Osteoblast (primary cell): ENCODE measurements at places on chromosomes 3 and 15. TPM values are rescaled to one million over a fixed set of nuclear protein-coding genes. Genes with fewer than 3 reads are reported as not detected.

DNA sequence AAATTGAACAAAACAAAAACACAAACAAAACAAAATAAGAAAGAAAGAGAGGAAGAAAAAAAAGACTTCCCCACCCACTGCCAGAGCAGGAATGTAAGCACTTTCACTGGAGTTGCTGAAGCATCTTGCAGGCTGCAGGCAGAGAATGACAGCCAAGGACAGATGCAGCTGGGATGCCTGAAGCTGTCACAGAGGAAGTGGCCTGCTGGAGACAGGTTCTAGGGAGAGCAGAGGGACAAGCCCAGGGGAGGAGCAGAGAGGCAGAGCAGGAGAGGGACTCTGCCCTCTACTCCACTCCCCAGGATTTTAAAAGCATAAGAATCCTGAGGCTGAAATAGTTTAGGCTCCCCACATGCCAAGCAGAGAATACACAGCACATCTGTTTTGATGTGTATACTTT, 326.2 kb downstream of the TUSC7 start:
- H3K27me3 ChIP-seq: no peaks in the 10 kb centered on the region
- no peak for DNase-seq
- no peak overlapping the region for H3K4me3 ChIP-seq
- H3K27ac ChIP-seq: peak overlapping the region; percentile 57
- no peaks in the 10 kb centered on the region for H3K36me3 ChIP-seq
- peaks cover 15% of the 10 kb centered on the region for H3K4me1 ChIP-seq

GRCh38 chr15:37813306-37813705, 121.1 kb upstream of the TMCO5A start:
- no peaks in the 10 kb centered on the region for H3K27me3 ChIP-seq
- H3K4me3 ChIP-seq: no peak overlapping the region
- DNase-seq: no peak
- no peaks in the 10 kb centered on the region for H3K4me1 ChIP-seq
- H3K27ac ChIP-seq: no peak overlapping the region
- no peaks in the 10 kb centered on the region for H3K36me3 ChIP-seq

DNA sequence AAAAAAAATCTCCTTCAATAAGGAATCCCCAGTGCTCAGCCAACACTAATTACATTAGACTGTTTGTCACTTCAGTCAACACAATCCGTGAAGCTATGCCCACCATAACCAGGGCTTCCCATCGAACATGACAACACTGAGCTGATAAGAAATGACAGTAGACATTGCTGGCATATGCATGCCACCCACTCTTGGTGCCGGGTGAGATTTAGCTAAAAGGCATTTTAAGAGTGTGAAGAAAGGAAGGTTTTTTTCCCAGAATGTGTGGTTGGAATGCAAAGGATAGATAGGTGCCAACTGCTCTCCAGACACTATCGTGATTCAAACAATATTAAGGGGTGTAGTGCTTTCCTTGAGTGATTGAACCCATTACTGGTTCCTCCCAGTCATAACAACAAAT, 344.0 kb upstream of the LMCD1 start:
- no peak overlapping the region for H3K27ac ChIP-seq
- no peaks in the 10 kb centered on the region for H3K27me3 ChIP-seq
- no peaks in the 10 kb centered on the region for H3K36me3 ChIP-seq

DNA sequence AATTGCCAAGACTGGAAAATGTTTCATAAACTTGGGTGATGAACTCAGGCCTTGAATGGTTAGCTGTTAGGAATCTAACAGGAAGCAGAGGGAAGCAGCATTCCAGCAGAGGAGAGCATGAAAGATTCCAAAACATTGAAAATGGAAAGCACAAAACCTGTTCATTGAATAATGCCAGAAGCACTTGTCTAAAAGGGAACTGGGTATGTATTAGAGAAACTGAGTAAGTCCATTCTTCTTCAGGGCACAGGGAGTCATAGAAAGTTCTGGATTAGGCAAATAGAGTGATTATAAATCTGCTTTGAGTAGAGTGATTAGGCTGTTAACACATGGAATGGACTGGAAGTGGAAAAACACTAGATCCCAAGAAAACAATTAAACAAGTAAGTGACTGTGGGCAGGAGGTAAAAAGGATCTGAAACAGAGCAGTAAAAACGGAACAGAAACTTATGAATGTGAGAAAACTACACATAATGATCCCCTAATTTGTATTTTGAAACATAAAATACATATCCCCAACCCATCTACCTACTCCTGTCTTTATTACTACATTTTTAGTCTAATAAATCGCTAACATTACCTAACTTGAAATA, 343.4 kb downstream of the TBC1D5 start:
- H3K27me3 ChIP-seq: no peaks in the 10 kb centered on the region
- H3K4me1 ChIP-seq: peaks cover 4% of the 10 kb centered on the region
- H3K27ac ChIP-seq: no peak overlapping the region
- DNase-seq: no peak
- H3K36me3 ChIP-seq: peaks cover 3% of the 10 kb centered on the region
- H3K4me3 ChIP-seq: no peak overlapping the region

DNA sequence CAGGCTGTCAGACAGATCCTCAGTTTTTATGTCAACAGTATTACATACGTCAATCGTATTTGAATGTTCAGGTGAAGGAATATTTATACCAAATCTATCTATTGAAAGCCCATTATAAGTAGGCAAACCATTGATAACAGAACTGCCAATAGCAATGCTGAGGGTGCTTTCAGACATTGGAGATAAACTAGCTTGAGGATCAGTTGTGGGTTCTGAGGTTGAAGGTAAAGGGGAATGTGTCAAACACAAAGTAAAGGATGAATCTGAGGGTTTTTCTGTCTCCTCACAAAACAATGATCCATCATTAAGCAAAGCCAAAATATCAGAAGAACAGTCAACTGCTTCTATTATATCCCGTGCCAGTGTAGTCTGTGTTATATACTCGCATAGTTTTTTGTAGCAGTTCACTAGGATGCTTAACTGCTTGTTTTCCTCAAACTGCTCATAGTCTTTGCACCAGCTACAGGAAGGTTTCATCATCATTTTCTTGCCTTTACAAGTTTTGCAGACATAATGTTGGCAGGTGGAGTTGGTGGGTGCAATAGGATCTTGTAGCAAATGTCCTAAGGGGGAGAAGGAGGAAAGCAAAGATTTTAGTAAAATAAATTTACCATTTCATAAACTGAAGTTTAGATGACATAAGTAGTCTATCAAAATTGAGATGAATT, 43.8 kb downstream of the MSL2 start:
- H3K4me1 ChIP-seq: peaks cover 10% of the 10 kb centered on the region
- H3K27me3 ChIP-seq: no peaks in the 10 kb centered on the region
- DNase-seq: no peak
- H3K4me3 ChIP-seq: no peak overlapping the region
- peaks cover 24% of the 10 kb centered on the region for H3K36me3 ChIP-seq
- no peak overlapping the region for H3K27ac ChIP-seq

DNA sequence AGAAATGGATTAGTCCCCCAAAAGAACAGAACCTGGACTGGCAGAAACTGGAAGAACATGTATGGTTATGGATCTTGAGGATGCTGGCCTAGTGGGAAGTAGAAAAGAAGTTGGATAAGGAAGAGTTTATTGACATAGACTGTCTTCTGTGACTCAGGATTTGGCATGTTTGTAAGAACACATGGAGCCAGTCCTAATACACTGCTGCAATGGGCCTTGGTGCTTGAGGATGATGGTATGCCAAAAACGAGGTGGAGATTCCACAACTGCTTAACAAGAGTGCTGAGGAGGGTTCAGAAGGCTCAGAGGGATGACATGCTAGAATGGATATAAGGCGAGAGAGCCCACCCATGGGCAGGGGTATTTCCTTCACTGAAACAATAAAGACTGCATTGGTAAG, 22.4 kb downstream of the LZTFL1 start:
- H3K4me3 ChIP-seq: no peak overlapping the region
- peaks cover 18% of the 10 kb centered on the region for H3K4me1 ChIP-seq
- H3K27ac ChIP-seq: no peak overlapping the region
- DNase-seq: no peak
- H3K27me3 ChIP-seq: no peaks in the 10 kb centered on the region

DNA sequence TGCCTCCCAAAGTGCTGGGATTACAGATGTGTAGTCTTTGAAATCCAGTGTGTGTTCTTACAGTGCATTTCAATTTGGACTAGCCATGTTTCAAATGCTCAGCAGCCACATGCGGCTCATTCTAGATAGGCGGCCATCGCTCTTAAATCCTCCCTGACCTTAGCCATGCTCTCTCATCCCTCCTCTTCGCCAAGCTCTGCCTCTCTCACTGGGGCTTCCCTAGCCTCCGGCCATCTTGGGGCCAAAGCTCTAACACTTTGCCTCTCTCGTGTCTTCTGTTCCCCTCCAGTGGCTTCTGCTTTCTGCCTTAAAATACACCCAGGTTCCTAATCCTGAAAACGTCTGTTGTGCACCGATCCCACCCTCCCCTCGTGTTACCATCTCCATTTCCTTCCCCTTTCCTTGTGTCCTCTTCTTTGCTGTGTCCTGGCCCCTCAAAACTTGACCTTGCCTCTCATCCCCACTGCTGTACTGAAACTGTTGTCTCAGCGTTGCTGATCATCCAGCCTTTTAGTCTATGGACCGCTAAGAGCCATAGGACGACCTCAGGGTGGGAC, 1.4 kb upstream of the GHRL start:
- H3K36me3 ChIP-seq: peaks cover 15% of the 10 kb centered on the region
- no peaks in the 10 kb centered on the region for H3K27me3 ChIP-seq
- DNase-seq: no peak
- no peak overlapping the region for H3K27ac ChIP-seq
- peaks cover 6% of the 10 kb centered on the region for H3K4me1 ChIP-seq

- no peak overlapping the region for H3K4me3 ChIP-seq
- DNase-seq: no peak
- H3K27me3 ChIP-seq: no peaks in the 10 kb centered on the region
- no peaks in the 10 kb centered on the region for H3K4me1 ChIP-seq
- no peak overlapping the region for H3K27ac ChIP-seq
Observed at GRCh38 chr15:32099956-32100684, 69.8 kb downstream of the CHRNA7 start.

DNA sequence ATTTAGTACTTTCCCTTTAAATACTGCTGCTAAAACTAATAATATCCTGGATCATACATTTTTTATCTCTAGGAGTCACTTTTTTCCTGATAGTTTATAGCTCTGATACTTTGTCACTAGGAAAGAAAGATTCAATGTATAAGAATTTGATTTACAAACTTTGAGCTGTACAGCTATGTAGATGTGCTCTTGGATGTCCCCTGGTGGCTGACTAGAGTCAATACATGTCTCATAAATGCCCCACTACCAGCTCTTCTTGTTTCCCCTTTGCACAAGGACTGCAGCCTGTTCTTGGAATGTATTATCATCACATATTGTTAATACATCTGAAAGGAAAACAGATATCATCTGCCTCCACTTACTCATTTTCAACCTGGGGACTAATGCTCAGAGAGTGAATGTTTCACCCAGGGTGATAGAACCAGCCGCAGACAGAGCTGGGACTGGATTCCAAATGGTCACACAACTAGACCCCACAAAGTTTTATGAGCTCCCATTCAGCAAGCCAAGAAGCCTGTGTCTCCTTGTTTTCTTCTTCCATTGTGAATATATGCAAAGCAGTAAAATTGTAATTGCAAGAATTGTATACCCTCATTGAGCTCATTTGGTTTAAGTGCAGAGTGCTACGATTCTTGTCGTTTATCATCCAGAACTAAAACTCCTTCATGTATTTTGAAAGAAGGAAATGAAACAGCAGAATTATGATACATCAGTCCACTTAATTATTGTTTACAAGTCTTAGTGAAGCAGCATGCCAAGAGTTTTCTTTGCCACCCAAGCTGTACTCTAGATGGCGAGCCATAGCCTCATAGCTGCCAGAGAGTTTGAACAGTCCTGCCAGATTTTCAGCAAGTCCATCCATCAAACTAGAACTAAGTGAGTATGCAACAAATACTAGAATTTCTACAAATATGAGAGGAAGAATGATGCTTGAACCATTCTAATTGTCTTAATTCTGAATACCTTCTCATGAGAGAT, 261.6 kb upstream of the LMCD1 start:
- H3K4me3 ChIP-seq: no peak overlapping the region
- no peaks in the 10 kb centered on the region for H3K4me1 ChIP-seq
- no peak overlapping the region for H3K27ac ChIP-seq
- H3K27me3 ChIP-seq: no peaks in the 10 kb centered on the region
- peak; percentile 21 for DNase-seq

DNA sequence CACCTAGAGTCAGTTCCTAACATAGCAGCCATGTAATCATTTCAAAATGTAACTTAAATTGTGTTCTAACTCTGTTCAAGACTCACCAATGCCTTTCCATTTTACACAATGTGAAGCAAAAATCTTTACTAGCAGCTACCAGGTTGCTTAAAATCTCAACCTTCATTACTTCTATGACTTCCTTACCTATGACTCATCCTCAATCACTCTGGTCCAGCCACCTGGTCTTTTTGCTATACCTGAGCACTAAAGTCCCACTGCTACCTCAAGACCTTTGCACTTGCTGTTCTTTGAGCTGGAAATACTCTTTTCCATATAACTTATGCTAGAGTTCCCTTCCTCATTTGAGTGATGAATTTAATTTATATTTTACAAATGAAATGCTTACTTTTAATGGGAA, 993.2 kb downstream of the NTRK3 start:
- H3K4me3 ChIP-seq: no peak overlapping the region
- no peak for DNase-seq
- no peaks in the 10 kb centered on the region for H3K27me3 ChIP-seq
- no peaks in the 10 kb centered on the region for H3K4me1 ChIP-seq

DNA sequence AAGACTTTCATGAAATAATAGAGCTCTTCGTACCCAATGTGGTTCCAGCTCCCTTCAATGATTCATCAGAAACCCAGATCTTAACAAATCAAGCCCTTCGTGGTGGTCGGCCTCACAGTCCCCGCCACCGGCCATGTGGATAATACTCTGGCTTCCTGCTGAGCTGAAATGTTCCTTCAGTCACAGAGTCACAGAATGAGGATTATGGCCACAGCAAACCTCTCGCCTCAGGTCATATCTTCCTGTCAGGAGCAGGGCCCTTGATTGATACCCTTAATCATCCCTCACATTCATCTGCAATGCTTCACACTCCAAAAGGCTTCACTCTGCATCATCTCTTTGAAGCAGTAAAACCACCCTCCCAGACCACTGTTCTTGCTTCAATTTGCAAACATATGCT, 452.6 kb downstream of the OCA2 start:
- DNase-seq: no peak
- H3K4me3 ChIP-seq: no peak overlapping the region
- no peaks in the 10 kb centered on the region for H3K4me1 ChIP-seq
- H3K36me3 ChIP-seq: no peaks in the 10 kb centered on the region
- no peaks in the 10 kb centered on the region for H3K27me3 ChIP-seq

GRCh38 chr3:177611752-177612334, 414.6 kb upstream of the TBL1XR1 start:
- H3K4me3 ChIP-seq: no peak overlapping the region
- no peaks in the 10 kb centered on the region for H3K27me3 ChIP-seq
- no peak for DNase-seq
- H3K4me1 ChIP-seq: peaks cover 14% of the 10 kb centered on the region

CCR9 gene
- total RNA-seq: not detected in 2 replicates

P2RY14 gene
- not detected in 2 replicates for total RNA-seq

GHSR gene
- total RNA-seq: not detected in 2 replicates

C2CD4A gene
- total RNA-seq: under 0.01 TPM in 1 of 2 replicates, not detected in the other

GABRR3 gene
- not detected in 2 replicates for total RNA-seq

PRSS50 gene
- not detected in 2 replicates for total RNA-seq

DALRD3 gene
- 37.1 and 39.1 TPM in 2 replicates for total RNA-seq

KNG1 gene
- not detected in 2 replicates for total RNA-seq
